Stimulated activated CD8-positive, alpha-beta memory T cell treated with anti-CD3 and anti-CD28 coated beads, Interleukin-12 subunit alpha, Interleukin-12 subunit beta, amount 100 ng/mL, for 1 hour (primary cell): ENCODE measurements at places on chromosomes 1 and 21.

DNA sequence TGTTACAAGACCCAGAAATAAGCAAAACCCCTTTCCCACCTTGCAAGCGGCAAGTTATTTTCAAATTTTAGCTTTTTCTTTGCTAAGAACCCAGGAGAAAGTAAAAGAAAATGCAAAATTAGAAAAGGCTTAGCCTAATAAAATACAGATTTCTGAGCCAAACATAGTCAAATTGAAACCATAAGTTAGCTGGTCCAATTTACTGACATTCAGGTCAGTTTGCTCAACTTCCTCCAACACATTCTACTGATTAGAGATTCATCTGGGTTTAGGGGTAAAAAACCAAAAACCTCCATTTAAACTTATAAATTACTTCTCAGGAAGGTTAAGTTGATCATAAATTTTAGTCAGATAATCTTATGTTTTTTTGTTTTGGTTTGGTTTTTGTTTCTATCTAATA, 701.8 kb upstream of the CXADR start:
- no peak for DNase-seq

GRCh38 chr1:198118134-198118533, 38.7 kb upstream of the NEK7 start:
- DNase-seq, result no peak

DNA sequence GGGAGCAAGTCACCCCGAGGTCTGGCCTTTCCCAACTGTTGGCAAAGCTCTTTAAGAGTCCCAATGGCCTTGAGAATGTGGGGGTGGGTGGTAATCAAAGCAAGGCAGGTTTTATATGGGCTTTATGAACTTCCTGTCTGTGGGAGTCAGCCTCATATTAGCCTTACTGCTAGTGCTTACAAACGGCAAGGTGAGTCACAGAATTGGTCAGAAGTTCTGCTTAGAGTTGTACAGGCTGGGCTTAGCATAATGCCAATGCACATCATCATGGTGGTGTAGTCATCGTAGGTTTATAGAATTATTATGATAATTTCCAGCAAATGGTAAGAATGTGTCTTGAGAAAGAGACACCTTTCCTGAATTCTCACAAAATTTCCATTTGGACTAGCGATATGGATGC, 192.7 kb upstream of the KIAA0040 start:
- DNase-seq, result no peak

- no peak for DNase-seq
Observed at GRCh38 chr1:31609514-31610118, 7.9 kb upstream of the HCRTR1 start.

GRCh38 chr1:9349331-9349851, 56.7 kb downstream of the SPSB1 start:
- DNase-seq, result no peak

GRCh38 chr1:228007801-228008341, 1.1 kb downstream of the WNT3A start:
- no peak for DNase-seq

DNA sequence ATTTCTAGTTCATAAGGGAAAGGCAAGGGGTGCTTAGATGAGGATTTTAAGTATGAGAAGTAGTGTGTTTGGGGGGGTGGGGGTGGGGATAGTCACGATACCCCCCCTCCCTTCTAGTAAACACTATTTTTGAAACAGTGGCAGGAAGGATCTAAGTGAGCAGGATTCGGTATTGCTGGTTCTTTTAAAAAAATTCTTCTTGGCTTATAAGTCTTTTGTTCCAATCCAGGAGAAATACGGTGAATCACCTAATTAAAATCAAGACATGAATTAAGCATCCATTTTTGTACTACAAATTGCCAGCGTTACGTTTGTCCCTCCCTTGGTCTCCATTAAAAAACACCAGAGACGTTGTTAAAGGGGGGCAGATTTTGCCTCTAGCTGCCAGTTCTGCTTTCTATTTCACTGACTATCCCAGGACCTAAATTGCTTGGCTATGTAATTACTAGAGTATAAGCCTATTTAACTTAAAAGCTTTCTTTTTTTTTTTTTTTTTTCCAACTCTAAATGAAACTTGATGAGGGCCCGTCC, 911 bp downstream of the LMO4 start:
- DNase-seq, result no peak

DNA sequence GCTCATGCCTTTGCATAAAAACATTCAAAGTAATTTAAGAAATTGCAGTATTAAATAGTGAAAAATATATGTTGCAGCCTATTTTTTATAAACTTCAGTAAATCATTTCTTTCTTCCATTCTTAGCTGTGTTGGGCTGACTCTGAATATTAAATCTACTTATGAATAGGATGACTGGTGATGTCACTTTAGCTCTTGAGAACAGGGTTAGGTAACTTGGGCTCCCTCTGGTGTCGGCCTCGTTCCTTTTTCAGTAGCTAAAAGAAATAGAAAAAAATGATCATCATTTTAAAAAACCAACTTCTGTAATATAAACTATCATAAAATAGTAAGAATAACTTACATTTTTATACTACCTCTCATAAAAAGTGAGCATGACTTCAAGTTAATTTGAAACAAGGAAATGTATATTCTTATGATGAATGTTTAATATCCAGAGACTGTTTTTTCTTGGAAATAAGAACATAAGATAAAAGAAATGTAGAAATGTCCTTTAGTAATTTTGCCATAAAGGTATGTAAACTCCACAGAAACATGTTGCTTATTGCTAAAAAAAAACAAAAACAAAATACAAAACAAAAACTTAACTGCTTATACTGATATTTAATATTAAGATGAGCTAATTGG, 26.8 kb upstream of the NCAM2 start:
- DNase-seq, result no peak

DNA sequence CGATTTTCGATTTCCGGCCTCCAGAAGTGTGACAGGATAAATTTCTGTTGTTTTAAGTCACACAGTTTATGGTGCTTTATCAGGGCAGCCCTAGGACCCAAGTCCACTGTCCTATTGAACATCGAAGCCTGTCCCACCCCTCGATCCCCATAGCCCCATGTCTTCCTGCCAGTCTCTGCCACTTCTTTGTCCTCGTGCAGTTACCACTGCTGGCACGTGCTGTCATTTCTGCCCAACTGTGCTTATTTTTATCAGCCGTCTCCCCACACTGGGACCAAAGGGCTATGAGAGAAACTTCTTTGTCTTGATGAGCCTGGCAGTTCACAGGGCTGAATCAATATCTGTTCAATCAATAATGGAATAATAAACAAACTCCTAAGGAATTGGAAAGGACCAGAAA, 146.7 kb downstream of the PSMG1 start:
- no peak for DNase-seq

GRCh38 chr1:178688244-178688643, 36.8 kb upstream of the RALGPS2 start:
- no peak for DNase-seq

DNA sequence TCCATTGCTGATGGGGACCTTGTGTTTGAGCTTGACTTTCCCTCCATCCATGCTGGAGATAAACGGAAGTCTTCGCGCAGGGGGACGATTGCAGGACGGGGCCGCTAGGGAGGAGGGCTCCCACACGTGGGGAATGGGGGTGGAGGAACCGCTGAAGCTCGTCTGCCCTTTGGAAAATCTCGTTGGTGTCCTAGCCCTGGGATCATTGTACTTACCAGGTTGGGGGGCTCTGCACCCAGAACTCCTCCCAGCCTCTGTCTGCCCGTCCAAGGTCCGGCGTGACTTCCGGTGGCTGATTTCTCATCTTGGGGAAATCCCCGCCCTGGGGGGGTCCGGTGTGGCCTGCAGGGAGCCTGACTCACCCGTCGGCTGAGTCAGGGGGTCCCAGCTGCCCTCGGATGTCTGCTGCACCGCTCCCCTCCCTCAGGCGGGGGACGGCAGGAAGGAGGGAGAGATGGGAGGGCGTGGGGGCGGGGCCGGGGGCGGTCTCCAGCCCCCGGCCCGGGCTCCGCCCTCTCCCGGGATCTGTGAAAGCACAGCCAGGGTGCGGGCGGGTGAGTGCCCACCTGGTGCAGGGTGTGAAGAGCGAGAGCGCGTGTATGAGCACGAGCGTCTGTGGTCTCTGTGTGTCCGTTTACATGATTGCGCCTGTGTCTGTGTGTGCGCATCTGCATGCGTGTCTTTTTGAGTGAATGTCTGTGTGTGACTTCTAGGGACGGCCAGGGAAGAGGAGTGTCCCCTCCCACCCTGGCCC, 35.8 kb downstream of the PIK3CD start:
- peak; percentile 53 for DNase-seq

GRCh38 chr1:221162352-221162751, 283.1 kb downstream of the HLX start:
- DNase-seq, result no peak

- DNase-seq, result no peak
Observed at GRCh38 chr1:171286032-171286705, 27.8 kb upstream of the FMO4 start.

- DNase-seq, result no peak
Observed at GRCh38 chr1:92461364-92462097, 25.2 kb downstream of the GFI1 start.
